Renal pelvis (tissue), 12 donors: ENCODE measurements at places on chromosomes 16 and 17.

GRCh38 chr16:59368586-59368985, 634.5 kb upstream of the GOT2 start:
- DNase-seq = no peak

DNA sequence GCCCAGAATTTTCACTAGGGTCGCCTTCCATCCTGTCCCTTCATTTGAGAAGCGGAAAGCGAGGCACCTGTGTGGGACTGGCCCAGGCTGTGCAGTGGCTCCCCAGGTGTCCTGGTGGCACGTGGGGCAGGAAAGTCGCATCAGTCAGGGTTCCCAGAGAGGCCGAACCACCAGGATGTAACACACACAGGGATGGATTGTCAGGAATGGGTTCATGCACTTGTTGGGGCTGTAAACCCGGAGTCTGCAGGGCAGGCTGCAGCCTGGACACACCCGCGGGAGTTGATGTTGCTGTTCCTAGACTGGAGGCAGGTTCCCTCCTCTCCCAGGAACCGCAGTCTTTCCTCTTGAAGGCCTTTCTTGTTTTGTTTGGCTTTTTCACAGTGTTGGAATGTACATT, 30.7 kb upstream of the RPTOR start:
- DNase-seq = no peak

- DNase-seq = no peak
These were observed 21.5 kb upstream of the C1QL1 start for GRCh38 chr17:44989552-44990138.

DNA sequence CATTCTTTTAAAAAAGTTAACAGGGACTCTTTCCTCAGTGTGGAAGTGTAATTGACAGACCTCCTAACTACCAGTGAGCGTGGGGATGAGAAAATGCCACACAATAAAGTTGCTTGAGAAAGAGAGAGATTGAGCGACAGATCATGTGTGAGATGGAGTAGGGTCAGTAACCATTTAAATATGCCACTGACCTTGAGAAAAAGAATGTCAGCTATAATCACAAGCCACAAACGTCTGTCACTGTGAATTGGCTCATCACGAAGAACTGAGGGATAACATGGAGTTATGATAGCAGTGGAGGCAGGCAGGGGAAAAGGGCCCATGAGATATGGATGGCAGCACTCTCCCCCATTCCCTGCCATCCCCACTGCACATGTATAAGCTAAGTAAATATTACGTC, 253.9 kb downstream of the SLC39A11 start:
- no peak for DNase-seq

DNA sequence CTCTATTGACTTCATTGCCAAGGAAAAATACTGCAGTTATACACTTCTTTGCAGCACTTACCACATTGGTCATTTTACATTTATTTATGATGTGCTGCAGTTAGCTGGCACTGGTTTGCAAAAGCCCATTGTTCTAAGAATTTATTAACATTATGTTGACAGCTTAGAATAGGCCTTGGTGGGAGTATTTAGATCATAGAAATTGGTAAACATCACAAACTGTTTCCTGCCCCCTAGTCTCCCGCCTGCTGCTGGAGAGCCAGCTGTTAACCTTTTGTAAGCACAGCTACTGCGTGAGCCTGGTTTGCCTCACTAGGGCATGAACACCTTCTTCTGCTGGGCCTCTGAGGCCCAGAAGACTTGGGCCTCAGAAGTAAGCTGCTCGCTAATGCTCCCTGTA, 651.4 kb upstream of the GOT2 start:
- DNase-seq = peak; percentile 5
